ENCODE measurements at places on chromosomes 5 and 9.

GRCh38 chr9:136429683-136430491 is 9.8 kb downstream of the INPP5E start:
- DNase-seq = no peak

- no peak for DNase-seq
Observed at GRCh38 chr5:14261856-14262611, 118.9 kb downstream of the TRIO start.

GRCh38 chr5:138654281-138654867 is 79.2 kb upstream of the HSPA9 start:
- DNase-seq = peak; percentile 91

- no peak for DNase-seq
Observed at GRCh38 chr9:124456341-124457078, 6.3 kb downstream of the ADGRD2 start.

GRCh38 chr5:57311921-57312735 is 138.3 kb downstream of the GPBP1 start:
- peak; percentile 17 for DNase-seq

DNA sequence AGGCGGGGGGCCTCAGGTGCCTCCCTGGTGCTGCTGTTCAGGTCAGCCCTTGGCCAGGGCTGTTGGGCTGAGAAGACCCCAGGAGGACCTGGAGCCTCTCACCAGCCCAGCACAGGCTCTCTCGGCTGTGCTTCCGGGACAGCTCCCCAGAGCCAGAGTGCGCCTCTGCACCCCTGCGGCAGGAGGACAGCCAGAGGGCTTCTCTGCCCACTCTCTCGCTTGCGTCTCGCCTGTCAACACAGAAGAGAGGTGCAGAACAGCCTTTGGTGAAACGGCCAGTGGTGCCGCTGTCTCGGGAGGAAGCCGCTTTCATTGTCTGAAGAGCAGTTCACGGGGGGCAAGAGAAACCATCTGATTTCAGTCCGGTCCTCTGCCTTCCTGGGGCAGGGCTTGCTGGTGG is 3.8 kb upstream of the NACC2 start:
- no peak for DNase-seq

- DNase-seq = peak; percentile 81
Observed at GRCh38 chr9:121741228-121741918, 89.9 kb downstream of the DAB2IP start.

DNA sequence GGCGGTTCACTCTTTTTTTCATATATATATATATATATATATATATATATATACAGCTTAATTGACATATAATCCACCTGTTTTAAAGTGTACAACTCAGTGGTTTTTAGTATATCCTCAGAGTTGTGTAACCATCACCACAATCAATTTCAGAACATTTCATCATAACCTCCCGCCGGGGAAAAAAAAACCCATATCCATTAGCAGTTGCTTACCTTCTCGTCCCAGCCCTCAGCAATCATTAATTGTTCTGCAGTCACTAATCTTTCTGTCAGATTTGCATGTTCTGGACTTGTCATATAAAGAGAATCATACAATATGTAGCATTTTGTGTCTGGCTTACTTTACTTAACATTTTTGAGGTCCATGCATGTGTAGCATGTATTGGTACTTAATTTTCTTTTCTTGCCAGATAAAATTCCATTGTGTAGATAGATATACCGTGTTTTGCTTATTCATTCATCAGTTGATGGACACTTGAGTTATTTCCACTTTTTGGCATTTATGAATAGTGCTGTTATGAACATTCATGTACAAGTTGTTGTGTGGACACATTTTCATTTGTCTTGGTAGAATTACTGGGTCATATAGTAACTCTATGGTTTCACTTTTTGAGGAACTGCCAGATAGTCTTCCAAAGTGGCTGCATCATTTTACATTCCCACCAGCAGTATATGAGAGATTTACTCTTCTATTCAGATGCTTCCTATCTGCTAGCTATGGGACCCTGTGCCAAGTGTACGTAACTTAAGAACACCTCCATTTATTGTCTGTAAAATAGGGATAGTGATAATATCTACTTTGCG is 3.5 kb upstream of the RNF145 start:
- no peak for DNase-seq

GRCh38 chr9:36486933-36487481 is 85.7 kb upstream of the MELK start:
- peak; percentile 76 for DNase-seq

DNA sequence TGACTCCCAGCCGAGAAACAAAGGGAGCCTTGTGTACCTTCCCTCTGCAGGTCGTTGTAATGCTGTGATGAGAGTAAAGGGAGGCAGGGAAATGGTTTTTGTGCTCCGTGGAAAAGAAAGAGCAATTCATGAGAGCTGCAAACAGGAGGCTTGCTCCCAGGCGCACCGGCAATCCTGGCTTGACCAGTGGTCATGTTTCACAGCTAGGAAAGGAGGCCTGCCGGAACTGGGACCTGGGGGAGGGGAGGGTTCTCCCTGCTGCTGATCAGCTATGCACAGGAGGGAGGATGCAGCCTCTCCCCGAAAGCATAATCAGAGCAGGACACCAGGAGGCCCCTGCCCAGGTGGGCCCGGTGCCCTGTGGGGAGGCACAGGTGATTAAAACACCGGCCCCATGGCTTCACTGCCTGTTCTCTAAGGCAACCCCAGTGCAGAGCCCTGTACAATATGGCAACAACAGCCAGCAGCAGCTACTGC is 131.3 kb downstream of the ZDHHC21 start:
- DNase-seq = peak; percentile 96

DNA sequence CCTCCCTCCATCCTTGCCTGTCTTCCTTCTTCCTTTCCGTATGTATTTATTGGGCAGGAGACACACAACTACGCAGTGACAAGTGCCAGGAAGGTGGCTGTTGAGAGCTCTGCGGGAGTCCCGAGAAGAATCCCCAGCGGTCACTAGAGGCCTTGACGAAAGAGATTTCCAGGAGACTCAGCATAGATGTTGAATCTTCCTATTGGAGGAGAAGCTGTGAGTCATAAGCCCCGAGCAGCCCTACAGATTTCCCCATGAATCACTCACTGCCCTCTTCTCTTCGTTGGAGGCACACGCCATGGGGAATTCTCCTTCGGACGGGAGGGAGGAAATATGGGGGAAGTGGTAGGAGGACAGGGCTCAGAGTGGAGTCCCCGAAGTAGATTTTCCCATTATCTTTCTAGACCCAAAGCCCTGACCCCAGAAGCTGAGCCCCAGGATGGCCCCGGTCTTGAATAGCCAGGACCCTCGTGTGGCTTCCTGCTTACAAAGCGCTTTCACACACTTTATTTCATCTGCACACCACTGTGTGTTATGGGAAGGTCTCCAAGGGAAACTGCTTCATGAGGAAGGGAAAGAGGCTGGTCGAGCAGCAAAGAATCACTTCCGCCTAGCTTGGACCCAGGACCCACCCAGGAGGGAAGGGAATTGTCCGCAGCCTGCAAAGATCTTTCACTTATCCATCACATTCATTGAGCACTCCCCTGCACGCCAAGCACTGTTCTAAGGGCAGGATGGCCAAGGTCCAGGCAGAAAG is 12.7 kb downstream of the DUSP1 start:
- peak; percentile 88 for DNase-seq

DNA sequence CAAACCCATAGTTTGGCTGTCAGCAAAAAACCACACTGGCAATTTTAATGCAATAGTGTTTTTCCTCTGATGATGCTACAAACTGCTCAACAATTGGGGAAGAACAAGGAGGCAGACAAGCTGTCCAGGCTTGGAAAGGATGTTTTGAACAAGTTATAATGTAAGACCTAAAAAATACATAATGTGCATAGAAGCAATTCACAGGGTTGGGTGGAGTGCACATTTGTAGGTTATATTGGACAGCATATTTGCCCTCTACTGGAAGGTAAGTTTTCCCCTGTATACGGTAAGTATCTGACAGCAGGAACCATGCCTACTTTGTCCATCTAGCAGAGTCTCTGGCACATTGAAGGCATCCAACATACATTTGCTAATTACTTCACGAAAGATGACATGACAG is 114.3 kb upstream of the PUM3 start:
- no peak for DNase-seq

- no peak for DNase-seq
Observed at GRCh38 chr5:137148159-137148558, 351.0 kb downstream of the SPOCK1 start.

DNA sequence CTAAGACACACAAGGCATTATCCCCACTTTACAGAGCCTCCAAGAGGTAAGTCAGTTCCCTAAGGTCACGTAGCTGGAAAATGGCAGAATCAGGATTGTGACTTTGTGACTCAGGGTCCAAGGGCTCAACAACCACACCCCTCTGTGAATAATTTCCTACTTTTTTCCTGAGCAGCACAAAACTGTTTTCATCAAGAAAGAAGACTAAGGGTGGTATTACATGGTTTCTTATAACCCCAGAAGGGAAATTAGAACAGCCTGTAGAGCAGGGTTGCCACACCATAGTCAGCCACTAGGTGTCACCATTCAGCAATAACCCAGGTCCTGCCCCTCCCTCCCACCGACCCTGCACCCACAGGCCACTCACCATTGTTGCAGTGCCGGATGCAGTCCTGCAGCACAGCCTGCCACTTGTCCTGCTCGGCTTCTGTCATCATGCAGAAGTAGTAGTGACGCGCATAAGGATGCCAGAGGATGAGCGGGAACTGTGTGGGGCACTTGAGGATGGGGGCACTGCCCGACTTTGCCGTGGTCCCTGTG is 72.1 kb downstream of the LRSAM1 start:
- peak; percentile 58 for DNase-seq

GRCh38 chr5:157370967-157371366 is 89.0 kb upstream of the NIPAL4 start:
- DNase-seq = peak; percentile 91

DNA sequence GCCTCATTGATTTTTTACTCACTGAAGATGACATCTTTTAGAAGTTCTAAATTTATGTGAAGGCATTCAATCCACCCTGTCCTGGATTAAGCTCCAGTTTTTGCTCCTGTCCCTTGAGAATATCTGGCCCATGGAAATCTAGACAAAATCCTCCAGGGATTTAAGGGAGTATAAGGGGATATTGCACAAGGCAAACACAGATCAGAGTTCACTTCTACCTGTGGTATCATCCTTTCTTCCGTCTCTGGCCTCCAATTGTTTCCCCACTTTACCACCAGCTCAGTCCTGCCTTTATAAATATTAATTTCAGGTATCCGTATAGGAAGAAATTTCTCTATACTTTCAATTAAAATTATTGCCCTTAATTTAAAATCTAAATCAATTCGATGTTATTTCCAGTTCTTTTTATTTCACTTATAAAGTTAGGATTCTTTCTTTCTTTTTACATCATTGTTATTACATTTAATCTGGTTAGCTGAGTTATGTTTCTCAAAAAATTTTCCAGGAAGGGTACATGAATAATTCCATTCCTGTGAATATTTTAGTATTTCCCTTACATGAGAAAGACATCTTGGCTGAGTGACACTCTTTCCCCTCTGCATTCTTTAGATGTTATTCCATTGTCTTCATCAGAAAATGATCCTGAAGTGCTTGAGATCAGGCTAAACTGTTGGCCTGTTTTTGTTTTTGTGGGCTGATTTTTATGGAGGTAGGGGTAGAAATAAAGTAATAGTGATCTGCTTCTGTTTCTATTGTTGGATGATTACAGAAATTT is 194.3 kb upstream of the MAP3K1 start:
- DNase-seq = no peak

DNA sequence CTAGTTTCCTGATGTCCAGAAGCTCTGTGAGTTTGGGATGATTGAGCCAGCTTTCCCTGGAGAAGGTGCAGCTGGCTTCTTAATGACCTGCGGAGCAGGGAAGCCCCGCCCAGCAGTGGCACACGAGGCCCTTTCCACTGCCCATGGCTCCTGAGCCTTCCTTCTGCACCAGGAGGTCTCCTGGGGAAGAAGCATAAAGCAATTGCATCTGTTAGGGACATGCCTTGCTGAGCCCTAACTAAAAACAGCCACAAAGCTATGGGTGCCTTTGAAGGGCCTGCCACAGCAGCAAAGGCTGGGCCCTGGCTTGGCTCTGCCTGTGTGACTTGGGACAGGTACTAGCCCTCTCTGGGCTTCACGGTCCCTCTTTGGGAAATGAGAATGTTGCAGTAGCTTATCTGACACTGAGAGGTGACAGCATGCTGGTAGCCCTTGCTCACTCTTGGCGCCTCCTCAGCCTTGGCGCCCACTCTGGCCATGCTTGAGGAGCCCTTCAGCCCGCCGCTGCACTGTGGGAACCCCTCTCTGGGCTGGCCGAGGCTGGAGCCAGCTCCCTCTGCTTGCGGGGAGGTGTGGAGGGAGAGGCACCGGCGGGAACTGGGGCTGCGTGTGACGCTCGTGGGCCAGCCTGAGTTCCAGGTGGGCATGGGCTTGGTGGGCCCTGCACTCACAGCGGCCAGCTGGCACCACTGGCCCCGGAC is 218.4 kb downstream of the FSTL4 start:
- peak; percentile 20 for DNase-seq

DNA sequence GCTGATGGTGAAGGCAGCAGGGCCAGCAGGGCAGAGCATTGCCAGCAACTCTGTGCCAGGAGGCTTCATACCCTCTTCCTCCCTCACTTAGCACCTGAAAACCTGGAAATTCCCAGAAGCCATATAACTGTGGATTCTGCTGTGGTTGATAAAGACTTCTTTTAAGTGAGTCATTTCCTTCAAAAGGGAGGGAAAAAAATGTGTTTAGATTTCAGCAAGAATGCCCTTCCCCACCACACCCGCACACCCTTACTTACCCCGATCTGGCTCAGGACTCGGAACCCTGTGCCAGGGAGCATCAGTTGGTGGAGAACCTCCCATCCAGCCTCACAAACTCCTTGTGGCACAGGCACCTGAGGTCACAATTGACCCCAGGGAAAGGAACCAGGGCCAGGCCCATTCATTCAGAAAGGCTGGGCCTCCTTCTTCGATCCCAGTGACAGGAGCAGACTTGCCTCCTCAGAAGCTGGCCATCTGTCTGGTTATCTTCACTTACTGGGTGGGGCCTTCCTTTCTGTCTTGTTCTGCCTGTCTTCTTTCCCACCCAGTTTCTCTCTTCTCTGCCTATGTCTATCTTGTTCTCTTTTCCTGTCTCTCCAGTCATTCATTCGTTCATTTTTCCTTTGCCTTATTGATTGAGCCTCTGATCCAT is 62.6 kb downstream of the PLAC8L1 start:
- DNase-seq = no peak

- DNase-seq = peak; percentile 20
Observed at GRCh38 chr9:77585335-77585786, 62.8 kb downstream of the GNA14 start.

- peak; percentile 97 for DNase-seq
Observed at GRCh38 chr5:173328844-173329490, 753 bp upstream of the STC2 start.

GRCh38 chr9:137465000-137465719 is 6.0 kb upstream of the NSMF start:
- DNase-seq = peak; percentile 45

- DNase-seq = no peak
Observed at GRCh38 chr5:116428966-116429365, 145.7 kb downstream of the SEMA6A start.

- no peak for DNase-seq
Observed at GRCh38 chr9:14881006-14881405, 29.2 kb downstream of the FREM1 start.

GRCh38 chr5:10625700-10626472 is 62.0 kb downstream of the ANKRD33B start:
- DNase-seq = peak; percentile 45

- DNase-seq = peak; percentile 43
Observed at GRCh38 chr9:127212453-127212852, 52.1 kb upstream of the GARNL3 start.

All from islet precursor cell (in vitro differentiated cells).